Vagina (tissue), 2 donors: ENCODE measurements at places on chromosomes 5 and 9.

DNA sequence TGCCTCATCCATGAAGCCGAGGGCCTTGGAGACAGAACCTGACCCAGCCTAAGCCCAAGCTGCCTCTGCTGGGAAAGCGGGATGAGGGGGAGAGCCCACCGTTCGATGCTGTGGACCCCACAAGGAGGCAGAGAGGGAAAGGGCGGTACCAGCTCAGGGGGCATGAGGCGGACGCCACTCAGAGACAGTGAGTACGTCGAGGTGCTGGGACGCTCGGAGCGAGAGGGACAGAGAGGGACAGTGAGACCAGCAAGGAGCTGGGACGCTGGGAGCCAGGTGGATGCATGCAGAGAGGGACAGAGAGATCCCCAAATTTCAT is 33.6 kb downstream of the EXD3 start:
- DNase-seq, result no peak

DNA sequence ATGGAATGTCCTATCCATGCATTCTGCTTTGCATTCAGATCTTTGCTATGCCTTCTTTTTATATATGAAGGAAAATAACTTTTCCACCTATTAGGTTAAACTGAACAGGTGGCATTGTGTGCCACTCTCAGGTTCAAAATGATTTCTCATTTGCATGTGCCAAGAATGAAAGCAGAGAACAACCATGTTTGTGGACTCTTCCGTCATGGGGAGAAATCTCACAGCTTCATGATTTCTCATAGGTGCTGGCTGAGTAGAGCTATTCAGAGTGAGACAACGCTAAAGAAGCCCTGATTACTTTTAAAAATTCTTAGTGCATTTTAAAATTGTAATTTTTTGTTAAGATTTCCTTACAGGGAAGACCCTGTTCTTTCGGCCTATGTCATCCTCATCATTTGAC is 472.1 kb downstream of the RASEF start:
- DNase-seq, result no peak

DNA sequence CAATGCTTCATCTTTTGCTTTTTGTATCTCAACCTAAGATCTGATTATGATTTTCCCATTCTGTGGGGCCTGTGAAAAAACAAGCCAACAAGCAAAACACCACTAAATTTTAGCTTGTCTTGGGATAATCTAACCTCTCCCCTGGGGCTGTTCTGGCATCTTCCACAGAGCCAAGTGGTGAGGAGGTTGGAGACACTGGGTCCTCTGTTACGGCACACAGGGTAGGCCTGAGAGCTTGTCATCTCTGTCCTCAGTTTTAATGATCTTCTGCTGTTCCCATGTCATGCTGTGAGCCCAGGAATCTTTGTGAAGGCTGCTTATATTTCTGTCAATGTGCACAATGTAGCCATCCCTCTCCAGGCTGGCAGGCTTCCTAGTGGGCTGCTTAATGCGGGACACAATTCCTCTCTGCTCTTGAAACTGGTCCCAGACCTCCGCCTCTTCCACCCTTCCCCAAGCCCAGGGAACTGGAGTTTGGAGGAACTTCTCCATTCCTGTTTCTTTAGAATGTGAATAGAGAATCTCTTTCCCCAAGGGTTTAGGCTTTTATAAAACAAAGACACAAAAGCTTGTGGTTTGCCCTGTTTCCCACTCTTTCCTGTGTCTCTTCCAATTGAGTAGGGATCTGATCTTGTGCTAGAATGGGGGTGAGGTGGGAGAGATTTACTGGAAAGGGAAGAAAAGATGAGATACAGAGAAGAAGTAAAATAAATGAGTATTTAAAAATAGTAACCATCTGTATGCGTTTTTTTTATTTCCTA is 30.9 kb upstream of the SEMA6A start:
- DNase-seq, result no peak

DNA sequence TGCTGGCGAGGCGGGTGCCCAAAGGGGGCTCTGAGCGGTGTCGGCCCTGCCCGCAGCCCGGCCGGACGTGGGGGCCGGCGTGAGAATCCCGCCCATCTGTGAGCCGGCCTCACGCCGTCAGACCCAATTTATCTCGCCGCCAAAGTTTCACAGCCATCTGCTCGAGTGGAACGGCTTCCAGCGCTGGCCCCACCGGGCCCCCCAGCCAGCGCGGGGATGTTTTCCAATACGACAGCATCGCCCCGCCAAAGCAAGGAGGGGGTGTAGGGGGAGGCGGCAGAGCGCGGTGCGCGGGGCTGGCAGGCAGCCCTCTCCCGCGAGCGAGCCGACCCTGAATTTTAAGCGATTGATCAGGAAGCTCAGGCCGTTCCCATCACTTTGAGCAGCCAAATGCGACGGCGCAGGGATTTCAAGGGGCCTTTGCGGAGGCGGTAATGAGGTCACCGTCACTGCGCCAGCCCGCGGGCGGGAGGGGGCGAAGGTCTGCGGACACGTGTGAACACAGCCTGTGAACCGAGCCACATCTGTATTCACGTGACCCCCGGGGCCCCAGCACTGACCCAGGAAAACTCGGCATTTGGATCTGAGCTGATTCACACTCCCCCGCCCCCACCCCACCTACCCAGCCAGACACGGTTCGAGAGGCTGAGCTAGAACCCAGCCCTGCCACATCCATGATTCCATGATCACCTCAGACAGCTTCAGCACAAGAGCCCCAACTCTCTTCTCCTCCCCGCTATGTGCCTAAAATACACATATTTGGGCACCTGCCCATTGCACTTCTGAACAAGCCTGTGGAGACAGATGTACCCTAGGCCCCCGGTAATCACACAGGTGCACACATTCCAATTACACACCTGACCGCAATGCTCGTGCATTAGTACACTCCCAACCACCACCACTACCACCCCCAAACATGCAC is 47.8 kb upstream of the PSD2 start:
- DNase-seq, result no peak

GRCh38 chr9:133160742-133161546 is 2.8 kb downstream of the GBGT1 start:
- DNase-seq, result no peak
